ENCODE measurements at places on chromosomes 5 and 9. TPM values are rescaled to one million over a fixed set of nuclear protein-coding genes. Genes with fewer than 3 reads are reported as not detected.

The CCNO gene
- 0.32 TPM for total RNA-seq

The KIAA0825 gene
- 3.1 TPM for total RNA-seq

The CTSV gene
- 8.1 TPM for total RNA-seq

The LVRN gene
- total RNA-seq, result 0.11 TPM

Measured in LHCN-M2 (cell line).